Anterior cingulate cortex (tissue), 58 donors: ENCODE measurements at places on chromosomes 1 and 21.

- DNase-seq = peak; percentile 47
Measured at GRCh38 chr1:33255347-33256220, 708 bp upstream of the ZNF362 start.

GRCh38 chr1:19489996-19490395 lies 4.7 kb upstream of the CAPZB start:
- DNase-seq = no peak

- DNase-seq = no peak
Measured at GRCh38 chr1:61282387-61282786, 200.0 kb downstream of the NFIA start.

GRCh38 chr1:30106125-30106524 lies 617.3 kb downstream of the MATN1 start:
- DNase-seq = no peak

GRCh38 chr1:110645821-110646735 lies 28.7 kb downstream of the KCNA3 start:
- no peak for DNase-seq

GRCh38 chr1:241934201-241934848 lies 23.2 kb upstream of the BECN2 start:
- DNase-seq = peak; percentile 23

- no peak for DNase-seq
Measured at GRCh38 chr1:119136401-119136800, 4.1 kb downstream of the WARS2 start.

DNA sequence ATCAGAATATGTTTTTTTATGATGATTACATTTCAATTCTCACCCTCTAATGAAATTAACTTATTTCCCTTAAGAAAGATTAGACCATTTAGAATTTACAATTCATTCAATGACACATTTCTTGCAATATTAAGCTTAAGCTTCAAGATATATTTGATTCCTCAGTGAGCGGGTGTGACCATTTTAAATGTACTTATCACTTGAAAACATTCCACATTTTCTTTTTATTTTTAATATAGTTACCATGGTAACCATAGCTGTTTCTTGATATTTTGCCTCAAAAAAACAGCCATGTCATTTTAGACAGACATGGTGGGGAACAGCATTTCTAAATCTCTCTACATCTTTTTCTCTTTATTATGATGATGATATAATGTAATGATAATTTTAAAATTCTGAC lies 1029.0 kb upstream of the B3GALT2 start:
- DNase-seq = no peak

GRCh38 chr1:177571076-177571475 lies 398.8 kb downstream of the SEC16B start:
- DNase-seq = no peak

- no peak for DNase-seq
Measured at GRCh38 chr1:41804176-41804575, 114.5 kb downstream of the HIVEP3 start.

DNA sequence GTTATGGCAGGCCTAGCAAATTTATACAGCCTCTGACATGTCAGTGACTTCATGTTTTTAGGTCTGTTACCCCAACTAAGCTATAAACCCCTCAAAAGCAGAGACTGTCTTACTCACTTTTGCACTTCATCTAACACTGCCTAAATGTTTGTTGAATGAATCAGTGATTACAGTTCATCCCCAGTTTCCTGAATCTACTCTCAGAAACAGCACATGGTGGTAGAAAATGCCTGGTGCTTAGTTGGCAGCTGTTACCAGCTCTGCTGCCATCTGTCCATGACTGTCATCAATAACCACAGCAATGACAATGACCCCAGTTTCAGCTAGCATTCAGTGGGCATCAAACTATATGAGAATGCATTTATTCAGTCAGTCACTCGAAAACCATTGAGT lies 110.5 kb upstream of the SERBP1 start:
- no peak for DNase-seq

DNA sequence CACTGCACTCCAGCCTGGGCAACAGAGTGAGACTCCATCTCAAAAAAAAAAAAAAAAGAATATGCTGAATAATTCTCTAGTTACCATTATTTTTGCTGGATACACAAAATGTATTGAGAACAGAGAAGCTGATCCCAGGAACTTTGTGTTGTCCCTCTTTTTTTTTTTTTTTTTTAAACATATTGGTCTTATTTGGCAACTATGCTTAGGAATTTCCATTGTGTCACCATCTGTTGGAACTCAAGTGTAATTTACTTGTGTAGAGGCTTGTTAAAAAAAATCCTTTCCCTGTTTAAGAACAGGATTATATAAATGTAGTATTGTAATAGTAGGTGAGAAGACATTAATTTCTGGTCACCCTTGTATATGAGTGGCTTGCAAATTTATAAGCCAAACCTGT lies 28.6 kb downstream of the CAMSAP2 start:
- DNase-seq = no peak

GRCh38 chr1:76095802-76096201 lies 21.3 kb downstream of the ST6GALNAC3 start:
- no peak for DNase-seq

- DNase-seq = no peak
Measured at GRCh38 chr21:43639470-43640353, 19.6 kb downstream of the HSF2BP start.

- DNase-seq = no peak
Measured at GRCh38 chr1:7557301-7557891, 213.7 kb upstream of the VAMP3 start.

DNA sequence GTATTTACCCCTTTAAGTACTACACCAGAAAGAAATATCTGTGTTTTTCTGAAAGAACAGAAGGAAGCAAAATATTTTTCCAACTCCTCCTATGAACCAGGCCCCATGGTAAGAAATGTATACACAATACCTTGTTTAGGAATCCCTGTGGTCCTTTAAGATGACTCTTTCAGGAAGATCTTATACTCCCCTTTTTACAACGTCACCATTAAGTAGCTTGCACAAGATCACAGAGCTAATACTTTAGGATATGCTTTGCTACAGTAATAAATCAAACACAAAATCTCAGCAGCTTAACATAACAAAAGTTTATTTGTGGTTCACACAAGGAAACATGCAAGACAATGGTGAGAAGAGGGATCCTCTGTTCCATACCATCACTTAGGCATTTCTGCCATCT lies 8.8 kb upstream of the LAMB3 start:
- no peak for DNase-seq

- peak; percentile 1 for DNase-seq
Measured at GRCh38 chr1:160726498-160727315, 12.3 kb upstream of the SLAMF7 start.

- no peak for DNase-seq
Measured at GRCh38 chr1:180181048-180181447, 26.4 kb downstream of the QSOX1 start.

GRCh38 chr1:157195521-157196244 lies 57.5 kb upstream of the ETV3 start:
- DNase-seq = no peak

- DNase-seq = no peak
Measured at GRCh38 chr1:243756529-243756928, 93.5 kb downstream of the AKT3 start.

GRCh38 chr1:56065729-56066128 lies 513.6 kb downstream of the PLPP3 start:
- no peak for DNase-seq

GRCh38 chr1:72097851-72098570 lies 184.3 kb downstream of the NEGR1 start:
- DNase-seq = no peak
